ENCODE measurements at places on chromosomes 7 and 10. TPM values are rescaled to one million over a fixed set of nuclear protein-coding genes. Genes with fewer than 3 reads are reported as not detected.

TRIM4 gene
- total RNA-seq: 26.3 TPM

DIP2C gene
- total RNA-seq: 16.1 TPM

SAMD9L gene
- 22.6 TPM for total RNA-seq

MRC1 gene
- 0.08 TPM for total RNA-seq

KLLN gene
- 2.0 TPM for total RNA-seq

GBX1 gene
- not detected for total RNA-seq

- no peak for DNase-seq
Observed at GRCh38 chr10:114334301-114334700, 70.0 kb downstream of the AFAP1L2 start.

GRCh38 chr7:104299323-104299722 is 29.1 kb upstream of the LHFPL3 start:
- DNase-seq: no peak

GRCh38 chr7:152411389-152411788 is 24.4 kb downstream of the KMT2C start:
- no peak for DNase-seq

- no peak for DNase-seq
Observed at GRCh38 chr7:1964913-1965578, 267.7 kb downstream of the MAD1L1 start.

DNA sequence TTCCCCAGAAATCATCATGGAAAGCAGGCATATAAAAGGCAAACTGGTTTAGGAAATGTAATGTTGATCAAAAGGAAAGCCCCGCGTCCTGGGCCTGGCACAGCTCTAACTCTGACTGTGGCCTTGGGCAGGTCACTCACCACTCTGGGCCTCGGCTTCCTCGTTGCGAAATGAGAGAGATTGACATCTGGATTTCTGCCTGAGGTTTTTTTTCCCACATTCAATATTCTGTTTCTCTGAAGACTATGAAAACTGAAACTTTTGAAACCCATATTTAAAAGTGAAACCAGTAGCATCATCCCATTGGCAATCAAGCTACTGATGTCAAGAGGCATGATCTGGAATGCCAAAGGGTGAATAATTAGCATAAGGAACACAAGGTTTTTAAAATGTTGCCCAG is 369.7 kb upstream of the NPVF start:
- DNase-seq: no peak

GRCh38 chr7:47232751-47233412 is 349.0 kb downstream of the TNS3 start:
- DNase-seq: no peak

GRCh38 chr7:17535776-17536175 is 237.3 kb downstream of the AHR start:
- DNase-seq: peak; percentile 50

DNA sequence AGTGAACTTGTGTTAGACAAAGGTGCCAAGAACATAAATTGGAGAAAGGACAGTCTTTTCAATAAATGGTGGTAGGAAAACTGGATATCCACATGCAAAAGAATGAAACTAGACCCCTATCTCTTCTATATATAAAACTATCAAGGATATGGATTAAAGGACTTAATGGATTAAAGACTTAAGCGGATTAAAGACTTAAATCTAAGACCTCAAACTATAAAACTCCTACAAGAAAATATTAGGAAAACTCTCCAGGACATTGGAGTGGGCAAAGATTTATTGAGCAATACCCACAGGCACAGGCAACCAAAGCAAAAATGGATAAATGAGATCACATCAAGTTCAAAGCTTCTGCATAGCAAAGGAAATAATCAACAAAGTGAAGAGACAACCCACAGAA is 242.9 kb upstream of the MEOX2 start:
- no peak for DNase-seq

GRCh38 chr10:69996611-69997010 is 56.0 kb upstream of the MACROH2A2 start:
- no peak for DNase-seq

DNA sequence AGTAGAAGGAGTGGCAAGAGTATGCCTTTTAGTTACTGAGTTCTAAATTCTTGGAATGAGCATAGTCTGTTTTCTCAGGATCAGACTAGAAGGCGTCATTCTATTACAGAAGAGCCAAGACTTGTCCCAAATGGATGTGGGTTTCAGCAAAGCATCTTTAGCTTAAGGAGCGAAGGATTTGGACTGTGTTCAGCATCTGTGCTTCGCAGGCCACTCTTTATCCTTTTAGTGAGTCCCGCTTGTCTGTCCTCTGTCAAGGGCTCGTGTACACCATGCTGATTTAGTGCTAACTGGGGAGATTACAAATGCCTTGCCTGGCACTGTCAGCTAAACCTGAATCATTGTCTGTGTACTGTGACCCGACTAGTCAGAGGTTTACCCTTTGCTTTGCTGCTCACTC is 465.7 kb downstream of the AUTS2 start:
- no peak for DNase-seq

DNA sequence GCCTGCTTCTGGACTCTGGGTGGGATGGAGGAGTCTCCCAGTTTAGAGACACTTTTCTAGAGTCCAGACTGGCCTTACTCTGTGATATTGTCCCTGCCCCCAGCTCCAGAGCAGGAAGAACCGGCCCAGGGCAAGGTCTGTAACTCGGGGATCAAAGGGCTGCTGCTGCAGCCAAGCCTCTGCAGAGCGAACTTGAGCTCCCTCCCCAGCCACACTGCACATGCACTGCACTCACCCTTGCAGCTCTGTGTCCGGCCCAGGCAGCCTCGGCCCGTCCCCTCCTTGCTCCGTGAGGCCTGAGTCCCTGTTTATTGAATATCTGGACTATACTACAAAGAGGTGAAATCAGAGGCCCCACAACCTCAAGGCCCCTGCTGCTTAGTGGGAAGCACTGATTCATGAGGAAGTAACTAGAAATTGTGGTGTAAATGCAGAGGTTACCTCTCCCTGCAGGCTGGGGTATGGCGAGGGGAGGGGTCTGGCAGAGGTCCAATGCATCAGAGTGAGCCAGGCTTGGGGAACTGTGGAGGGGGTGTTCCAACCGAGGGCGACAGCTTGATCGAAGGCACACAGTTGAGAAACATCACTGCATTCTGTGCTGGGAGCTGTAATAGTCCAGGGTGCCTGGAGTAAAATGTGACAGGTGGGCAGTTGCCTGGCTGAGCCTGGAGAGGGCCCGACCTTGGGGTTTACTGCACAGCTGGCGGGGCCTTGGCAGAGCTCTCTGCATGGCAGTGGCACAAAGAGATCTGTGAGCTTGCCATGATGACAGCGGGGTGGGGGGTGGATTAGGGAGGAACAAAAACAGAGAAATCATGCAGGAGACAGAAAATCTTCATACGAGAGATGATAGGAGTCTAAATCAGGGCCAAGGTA is 49.1 kb downstream of the AOC1 start:
- no peak for DNase-seq

DNA sequence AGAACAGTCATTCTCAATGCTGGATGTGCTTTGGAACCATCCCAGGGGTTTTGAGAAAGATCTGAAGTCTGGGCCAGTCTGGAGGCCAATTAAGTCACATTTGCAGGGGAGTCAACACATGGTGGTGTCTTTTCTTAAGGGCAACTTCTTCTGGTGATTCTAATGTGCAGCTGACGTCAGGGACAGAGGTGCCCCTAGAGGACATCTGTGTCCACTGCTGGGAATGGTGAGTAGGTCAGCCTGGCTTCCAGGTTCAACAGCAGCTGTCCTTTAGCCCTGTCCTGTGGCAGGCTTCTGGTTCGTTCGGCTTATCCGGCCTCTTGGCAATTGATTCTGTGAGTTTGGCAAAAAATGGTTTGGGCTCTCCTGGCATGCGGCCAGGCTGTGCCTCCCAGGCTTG is 269.7 kb upstream of the HABP2 start:
- no peak for DNase-seq

DNA sequence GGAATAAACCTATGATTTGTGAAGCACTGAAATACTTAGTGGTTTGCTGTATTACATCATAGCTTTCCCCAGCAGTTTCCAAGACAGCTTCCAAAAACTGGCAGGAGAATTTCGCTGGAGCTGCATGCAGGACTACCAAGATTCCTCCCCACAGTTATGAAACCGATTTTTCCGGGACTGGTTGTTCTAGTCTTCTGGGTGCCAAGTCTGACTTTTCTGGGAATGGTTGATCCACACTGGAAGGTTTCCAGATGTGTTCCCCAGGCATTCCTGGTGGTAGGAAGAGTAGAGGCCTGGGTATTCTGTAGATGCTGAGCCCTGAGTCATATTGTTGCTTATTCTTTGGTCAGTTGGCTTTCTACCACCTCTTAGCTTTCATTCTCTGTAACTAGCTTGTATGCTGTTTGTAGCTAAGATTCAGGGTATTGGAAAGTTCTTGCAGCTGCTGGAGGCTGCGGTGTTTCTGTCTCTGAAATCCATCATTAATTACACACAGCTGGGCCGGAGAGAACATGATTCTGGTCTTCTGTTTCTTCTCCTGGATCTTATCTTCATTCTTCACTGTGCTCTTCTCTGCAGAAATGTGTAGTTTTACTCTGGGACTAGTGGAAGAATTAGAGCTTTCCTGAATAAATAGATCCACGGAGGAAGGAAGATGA is 6.3 kb downstream of the ABCC2 start:
- peak; percentile 100 for DNase-seq

- peak; percentile 8 for DNase-seq
Observed at GRCh38 chr7:13745530-13745929, 243.9 kb downstream of the ETV1 start.

DNA sequence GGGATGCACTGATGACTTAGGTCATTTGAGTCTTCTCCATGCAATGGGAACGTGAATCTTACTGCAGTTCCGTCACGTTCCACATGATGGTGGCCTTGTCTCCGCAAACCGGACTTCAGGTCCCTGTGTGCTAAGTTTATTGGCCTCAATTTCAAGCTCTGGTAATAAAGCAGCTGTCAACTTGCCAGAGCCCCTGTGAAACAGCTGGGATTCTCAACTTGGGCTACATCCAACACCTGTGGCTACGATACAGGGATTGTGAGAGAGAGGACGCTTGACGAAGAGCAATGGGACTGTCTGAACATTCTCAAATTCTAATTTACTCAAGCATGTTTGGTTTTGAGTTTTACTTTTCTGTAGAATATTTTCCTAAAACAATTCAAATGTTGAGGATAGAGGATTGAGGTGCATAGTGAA is 174.2 kb downstream of the PTN start:
- DNase-seq: peak; percentile 77

GRCh38 chr7:113373863-113374262 is 255.5 kb upstream of the SMIM30 start:
- no peak for DNase-seq

- DNase-seq: no peak
Observed at GRCh38 chr7:104998040-104998752, 15.8 kb upstream of the KMT2E start.

DNA sequence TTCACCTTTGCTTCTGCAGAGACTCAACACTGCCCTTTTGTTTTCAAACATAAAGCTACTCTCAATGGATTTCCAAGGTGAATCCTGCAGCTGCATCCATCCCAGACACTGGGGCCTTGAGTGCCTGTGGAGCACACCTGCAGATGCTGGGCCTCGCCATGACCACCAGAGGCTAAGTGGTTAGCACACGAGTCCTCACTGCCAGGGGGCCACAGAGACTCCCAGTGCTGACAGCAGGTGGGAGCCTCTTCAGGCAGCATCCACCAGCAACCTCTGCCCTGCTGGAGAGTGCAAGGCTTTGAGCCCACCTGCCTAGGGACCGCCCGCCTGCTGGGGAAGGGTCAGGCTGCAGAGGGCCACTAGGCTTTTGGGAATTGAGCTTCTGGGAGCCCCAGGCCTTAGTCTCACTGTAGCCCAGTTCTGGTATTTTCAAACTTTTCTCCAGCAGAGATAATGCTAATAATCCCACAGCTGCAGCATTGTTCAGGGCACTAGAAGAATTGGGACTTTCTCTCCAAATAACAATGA is 9.4 kb upstream of the HPS1 start:
- DNase-seq: no peak

DNA sequence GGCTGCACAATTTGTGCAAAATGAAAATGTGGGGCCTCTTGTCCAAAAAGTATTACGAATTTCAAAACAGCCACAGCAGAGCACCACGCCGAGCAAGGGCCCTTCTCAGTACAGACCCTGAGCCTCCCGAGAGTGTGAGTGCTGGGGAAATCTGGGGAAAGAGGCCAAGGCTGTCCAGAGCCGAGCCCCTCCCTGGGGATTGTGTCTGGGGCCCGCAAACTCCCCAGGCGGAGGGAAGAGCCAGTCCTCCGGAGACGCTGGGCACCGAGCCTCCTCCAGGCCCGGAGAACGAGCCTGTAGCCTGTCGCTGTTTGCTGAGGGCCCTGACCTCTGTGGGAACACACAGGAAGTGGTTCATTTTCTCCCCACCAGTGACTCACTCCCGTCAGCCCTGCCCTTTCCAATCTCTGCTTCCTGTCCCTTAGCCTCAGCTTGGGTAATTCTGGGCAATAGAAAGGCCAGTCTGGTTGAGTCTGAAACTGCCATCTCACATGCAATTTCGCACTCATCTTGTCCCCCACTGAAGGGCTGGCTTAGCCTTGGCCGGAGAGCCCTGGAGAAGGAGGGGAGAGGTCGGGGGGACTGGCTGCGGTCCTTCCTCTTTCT is 19.5 kb upstream of the GNA12 start:
- peak; percentile 96 for DNase-seq

GRCh38 chr7:32347244-32347828 is 142.8 kb downstream of the LSM5 start:
- peak; percentile 14 for DNase-seq

GRCh38 chr7:12549106-12549505 is 21.4 kb upstream of the SCIN start:
- DNase-seq: peak; percentile 18

DNA sequence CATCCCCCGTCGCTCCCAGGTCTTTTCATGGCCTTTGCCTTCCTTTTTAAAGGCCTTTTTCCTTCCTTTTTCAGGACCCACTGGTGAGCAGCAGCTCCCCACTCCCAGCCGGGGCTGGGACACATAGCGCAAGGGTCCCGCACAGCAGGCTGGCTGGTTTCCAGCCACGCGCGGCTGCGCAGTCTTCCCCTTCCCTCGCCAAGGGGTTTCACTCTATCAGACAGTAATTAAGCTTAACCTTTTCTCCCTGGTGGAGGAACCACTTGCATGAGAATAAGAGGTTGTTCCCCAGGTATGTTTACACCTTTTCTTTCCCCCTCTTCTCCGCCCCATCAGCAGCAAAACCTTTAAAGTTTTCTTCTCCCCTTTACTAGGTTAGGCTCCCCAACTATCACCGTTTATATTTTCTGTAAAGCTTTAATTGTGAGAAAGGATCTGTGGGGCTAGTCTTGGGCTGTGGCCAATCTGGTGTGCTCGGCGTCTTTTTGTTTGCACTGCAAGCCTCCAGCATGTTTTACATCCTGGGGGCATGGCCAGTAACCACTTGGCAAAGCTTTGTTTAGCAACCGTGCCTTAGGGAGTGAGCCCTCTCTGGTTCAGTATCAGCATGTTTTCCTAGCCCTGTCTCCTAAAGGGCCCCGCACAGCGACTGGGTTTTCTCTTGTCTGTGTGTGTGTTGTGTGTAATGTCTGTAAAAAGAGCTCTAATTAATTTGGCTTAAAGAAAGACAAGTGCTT is 219.6 kb downstream of the PHF14 start:
- DNase-seq: peak; percentile 51

DNA sequence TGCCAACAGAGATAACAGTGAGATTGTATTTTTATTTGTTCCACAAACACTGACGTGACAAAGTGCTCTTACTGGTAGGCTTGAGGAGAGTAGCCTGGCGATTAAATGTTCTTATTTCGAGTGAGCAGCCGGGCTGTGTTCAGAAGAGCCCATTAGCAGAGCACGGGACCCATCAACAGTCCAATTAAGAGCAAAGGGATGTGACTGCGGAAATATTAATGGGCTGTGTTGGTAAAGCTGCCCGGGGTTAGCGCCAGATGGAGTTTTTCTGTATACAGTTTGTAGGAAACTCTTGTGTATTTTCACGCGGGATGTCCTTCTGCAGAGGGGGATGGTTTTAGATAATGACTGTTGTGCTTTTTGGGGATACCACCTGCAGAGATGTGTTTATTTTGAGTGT is 104.3 kb downstream of the KIAA1217 start:
- DNase-seq: no peak
